Transverse colon (tissue), 4 donors: ENCODE measurements at places on chromosomes 3 and 15. TPM values are rescaled to one million over a fixed set of nuclear protein-coding genes. Genes with fewer than 3 reads are reported as not detected.

DNA sequence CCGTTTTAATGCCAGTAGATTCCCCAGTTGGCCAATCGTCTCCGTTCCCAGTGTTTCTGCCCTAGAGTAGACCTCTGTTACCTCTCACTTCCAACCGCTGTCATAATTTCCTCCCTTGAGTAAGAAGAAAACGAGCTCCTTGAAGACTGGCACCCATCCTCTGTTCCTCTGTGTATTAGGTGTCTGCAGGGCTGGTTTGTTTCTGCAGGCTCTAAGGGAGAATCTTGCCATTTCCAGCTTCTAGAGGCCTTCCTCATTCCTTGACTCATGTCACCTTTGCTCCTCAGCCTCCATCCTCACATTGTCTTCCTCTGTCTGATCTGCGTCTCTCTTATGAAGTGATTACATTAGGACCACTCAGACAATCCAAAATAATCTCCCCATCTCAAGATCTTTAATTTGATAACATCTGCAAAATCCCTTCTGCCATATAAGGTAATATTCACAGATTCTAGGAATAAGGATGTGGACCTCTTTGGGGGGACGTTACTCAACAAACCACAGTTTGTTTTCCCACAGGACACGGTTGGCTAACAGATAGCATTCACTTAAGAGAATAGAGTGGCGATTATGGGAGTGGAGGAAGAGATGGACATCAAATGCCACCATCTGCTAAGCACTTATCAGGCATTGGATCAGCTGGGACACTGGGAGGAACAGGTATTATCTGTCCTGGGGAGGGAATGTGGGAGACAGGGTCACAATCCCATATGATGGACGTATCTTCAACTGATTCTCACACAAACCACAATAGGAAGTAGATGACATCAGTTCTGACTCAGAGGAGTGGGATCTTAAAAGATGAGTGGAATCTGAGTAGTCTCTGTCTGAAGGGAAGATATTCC is 17.1 kb downstream of the ARHGAP31 start:
- no peak for DNase-seq

GRCh38 chr3:159250961-159251360 is 449.1 kb downstream of the MFSD1 start:
- DNase-seq = no peak

DNA sequence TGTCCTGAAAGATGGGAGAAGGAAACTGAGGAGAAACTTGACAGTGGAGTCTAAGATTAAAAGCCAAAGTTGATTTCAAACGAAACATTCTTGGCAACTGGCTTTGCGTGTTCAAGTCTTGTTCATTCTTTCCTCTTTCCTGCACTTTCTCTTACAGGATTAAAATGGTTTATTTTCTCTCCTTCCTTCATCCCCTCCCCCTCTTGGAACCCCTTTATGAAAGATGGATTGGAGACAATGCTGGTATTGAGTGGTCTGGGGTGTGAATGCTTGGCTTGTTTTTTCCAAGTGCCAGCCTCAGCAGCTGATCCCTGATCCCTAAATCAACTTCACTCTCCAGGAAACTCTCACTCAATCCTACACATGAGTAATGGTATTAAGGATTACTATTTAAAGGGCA is 703 bp upstream of the LSAMP start:
- no peak for DNase-seq

Gene MORF4L1
- total RNA-seq = 330 TPM

GRCh38 chr15:52360229-52361203 is 64.9 kb upstream of the MYO5C start:
- DNase-seq = no peak

- DNase-seq = no peak
Measured at GRCh38 chr3:4525560-4526223, 32.5 kb downstream of the ITPR1 start.

Gene TMEM207
- total RNA-seq = not detected

DNA sequence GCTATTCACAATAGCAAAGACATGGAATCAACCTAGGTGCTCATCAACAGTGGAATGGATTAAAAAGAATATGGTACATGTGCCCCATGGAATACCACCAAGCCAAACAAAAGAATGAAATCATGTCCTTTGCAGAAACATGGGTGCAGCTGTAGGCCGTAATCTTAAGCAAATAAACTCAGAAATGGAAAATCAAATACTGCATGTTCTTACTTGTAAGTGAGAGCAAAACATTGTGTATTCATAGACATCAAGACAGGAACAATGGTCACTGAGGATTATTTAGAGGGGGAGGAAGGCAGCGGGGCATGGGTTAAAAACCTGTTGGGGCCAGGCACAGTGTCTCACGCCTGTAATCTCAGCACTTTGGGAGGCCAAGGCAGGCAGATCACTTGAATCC is 304.7 kb upstream of the ROBO2 start:
- DNase-seq = no peak

Gene MST1R
- 164 TPM for total RNA-seq

- DNase-seq = no peak
Measured at GRCh38 chr3:134381076-134381475, 6.8 kb upstream of the AMOTL2 start.

- no peak for DNase-seq
Measured at GRCh38 chr3:143063018-143063417, 56.6 kb upstream of the CHST2 start.

DNA sequence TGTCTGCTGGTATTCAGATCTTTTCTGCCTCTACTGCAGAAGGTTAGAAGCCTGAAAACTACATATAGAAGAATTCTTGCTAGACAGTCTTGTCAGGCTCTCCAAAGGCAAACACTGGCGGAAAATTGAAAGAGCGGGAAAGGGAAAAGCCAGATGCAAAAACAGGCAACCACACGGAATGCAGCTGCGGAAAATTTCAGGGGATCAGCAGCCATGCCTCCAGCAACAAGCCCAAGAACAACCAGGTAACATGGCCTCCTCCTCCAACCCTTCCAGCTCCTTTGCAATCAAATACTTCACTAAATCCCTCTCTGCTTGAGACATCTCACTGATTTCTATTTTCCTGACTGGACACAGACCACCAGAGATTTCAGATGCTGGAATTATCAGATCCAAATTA is 9.6 kb downstream of the UBP1 start:
- no peak for DNase-seq

DNA sequence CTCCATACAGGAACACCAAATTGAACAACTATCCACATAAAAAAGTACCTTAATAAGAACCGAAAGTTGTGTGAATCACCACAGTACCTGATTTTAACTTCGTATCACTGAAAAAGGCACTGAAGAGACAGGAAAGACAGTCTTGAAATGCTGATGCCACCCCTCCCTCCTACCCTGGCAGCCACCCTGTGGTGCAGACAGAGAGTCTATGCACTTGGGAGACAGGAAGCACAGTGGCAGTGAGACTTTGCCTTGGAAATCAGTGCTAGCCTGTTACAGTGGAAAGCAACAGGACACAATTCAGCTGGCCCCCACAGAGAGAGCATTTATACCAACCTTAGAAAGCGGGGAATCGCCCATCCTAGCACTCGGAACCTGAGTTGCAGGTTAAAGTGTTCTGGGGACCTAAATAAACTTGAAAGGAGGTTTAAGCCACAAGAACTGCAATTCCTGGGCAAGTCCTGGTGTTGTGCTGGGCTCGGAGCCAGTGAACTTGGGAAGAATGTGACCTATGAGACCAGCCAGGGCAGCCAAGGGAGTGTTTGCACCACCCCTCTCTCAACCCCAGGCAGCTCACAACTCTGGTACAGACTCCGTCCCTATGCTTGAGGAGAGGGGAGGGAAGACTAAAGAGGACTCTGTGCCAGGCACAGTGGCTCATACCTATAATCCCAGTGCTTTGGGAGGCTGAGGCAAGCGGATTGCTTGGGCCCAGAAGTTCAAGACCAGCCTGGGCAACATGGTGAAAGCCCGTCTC is 240.1 kb downstream of the ISL2 start:
- DNase-seq = peak; percentile 84

- no peak for DNase-seq
Measured at GRCh38 chr3:16741890-16742289, 136.7 kb upstream of the DAZL start.

Gene PLA1A
- total RNA-seq = 2.2 TPM

GRCh38 chr3:30495172-30496065 is 111.0 kb upstream of the TGFBR2 start:
- DNase-seq = no peak

Gene TM4SF1
- total RNA-seq = 34.2 TPM

DNA sequence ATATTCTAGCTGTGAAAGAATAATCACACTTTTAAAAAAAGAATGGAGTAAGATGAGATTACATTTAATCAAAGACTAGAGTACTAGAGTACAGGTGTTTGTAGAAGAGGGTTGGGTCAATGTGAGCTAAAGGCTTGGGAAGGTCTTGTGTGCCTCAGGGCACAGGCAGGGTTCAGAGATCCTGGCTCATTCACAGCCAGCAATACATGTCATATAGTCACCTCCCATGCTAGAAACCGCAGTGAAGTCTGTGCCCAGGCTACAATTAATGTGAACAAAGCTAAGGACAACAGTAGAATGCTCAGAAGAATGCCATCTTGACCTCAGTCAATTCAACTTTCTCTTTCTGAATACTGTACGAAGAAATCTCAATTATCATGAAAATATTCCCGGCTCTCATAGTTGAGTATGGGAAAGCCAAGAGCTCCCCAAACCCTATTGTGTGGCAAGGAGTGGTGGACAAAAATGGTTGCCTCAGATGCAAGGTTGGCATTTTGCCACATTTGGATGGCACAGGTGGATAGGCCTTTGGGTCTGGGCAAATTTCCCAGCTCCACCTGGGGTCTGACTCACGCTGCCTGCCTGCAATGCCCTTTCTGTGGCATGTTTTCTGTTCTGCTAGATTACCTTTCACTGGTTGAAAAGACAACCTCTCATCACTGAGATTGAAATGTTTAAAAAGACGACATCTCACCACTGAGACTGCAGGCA is 70.2 kb downstream of the NMD3 start:
- no peak for DNase-seq

Gene B3GNT5
- total RNA-seq = 34.5 TPM

DNA sequence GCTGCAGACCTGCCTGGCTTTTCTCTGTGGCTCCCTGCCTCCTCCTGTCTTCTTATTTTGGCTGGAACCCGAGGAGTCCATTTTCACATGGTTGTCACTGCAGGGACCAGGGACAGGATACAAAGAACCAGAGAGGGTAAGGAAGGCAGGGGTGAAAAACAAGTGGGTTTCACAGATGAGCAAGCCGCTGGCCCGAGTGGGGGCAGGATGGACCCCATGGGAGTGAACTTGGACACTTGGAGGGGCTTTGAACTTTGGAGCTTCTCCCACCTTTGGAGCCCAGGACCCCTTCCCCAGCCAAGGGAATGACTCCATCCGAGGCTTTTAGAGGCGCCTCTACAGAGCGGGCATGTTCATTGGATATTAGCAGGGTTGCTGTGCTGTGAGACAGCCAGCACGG is 26.9 kb upstream of the ADCY5 start:
- no peak for DNase-seq

- no peak for DNase-seq
Measured at GRCh38 chr3:142705198-142705597, 18.6 kb upstream of the TRPC1 start.

DNA sequence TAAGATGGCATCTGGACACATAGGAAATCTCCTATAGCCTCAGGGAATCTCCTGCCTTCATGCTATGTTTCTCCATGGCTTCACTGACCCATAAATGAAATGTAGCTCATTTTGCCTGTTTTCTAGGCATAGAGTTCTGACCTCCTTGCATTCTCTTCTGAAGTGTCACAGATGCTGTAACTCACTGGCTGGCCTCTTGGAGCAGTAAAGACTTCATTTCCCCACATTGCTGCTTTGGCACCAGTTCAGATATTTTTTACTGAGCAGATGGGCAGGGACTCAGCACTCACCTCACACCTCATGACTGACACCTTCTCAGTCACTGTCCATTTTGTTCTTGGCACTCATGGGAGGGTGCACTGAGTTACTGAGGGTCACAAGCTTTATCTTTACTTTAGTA is 286.7 kb upstream of the TGFBR2 start:
- DNase-seq = peak; percentile 30

- DNase-seq = peak; percentile 48
Measured at GRCh38 chr3:58173669-58174398, 36.9 kb downstream of the DNASE1L3 start.

Gene METTL6
- 8.9 TPM for total RNA-seq

GRCh38 chr3:36852071-36852470 is 87.7 kb upstream of the DCLK3 start:
- no peak for DNase-seq

Gene CD96
- total RNA-seq = 24.3 TPM

- no peak for DNase-seq
Measured at GRCh38 chr3:49841126-49841696, 15.2 kb downstream of the TRAIP start.

GRCh38 chr15:41695750-41696436 is 35.7 kb downstream of the MGA start:
- peak; percentile 18 for DNase-seq

Gene GPR149
- not detected for total RNA-seq

- no peak for DNase-seq
Measured at GRCh38 chr15:76353903-76354302, 17.3 kb downstream of the ISL2 start.

- no peak for DNase-seq
Measured at GRCh38 chr3:100032243-100032642, 82.1 kb downstream of the FILIP1L start.

Gene HYAL3
- 1.2 TPM for total RNA-seq

DNA sequence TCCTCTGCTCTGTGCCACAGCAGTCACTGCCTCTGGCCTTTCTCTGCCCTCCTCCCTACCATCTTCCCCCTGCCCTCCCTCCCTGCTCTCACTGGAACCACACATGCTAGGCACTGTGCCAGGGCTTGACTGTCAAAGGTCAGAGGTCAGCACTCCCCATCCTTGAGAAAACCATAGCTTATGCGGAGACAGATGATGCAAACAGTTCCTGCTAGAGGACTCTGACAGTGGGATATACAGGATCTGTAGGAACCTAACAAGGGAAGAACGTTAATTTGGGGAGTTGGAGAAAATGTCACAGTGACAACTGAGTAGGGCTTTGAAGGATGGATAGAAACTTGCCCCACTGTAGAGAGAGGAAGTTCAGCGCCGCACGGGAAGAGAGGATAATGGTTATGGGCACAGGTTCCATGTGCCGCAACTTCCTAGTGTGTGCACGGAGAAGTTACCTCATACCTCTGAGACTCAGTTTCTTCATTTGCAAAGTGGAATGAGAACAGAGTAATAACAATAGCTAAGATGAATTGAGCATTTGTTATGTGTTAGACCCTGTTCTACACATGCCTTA is 29.3 kb upstream of the XYLB start:
- DNase-seq = no peak

Gene KIF15
- 0.96 TPM for total RNA-seq

Gene CRYGS
- total RNA-seq = 60.7 TPM
